ENCODE measurements at places on chromosomes 12 and 14.

DNA sequence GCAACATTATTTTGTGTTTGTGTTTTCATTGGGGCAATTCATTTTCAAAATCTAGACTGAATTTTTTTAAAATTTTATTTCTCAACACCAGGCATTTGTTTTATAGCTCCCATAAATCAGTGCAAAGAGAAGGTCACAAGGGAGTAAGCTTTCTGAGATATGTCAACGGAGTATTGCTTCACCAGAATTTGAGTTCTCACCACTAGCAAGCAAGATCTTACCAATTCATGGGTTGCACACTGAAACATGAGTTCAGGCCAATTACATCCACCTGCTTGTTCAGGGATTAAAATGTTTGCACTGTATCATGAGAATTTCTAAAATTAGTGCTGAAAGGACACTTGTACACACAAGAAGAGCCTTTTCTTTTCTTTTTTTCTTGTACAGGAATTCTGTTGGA is 121.9 kb downstream of the CAND1 start:
- no peak for DNase-seq

GRCh38 chr12:20390846-20391245 is 22.5 kb downstream of the PDE3A start:
- DNase-seq = no peak

GRCh38 chr12:124737772-124738635 is 125.7 kb downstream of the SCARB1 start:
- DNase-seq = no peak

- no peak for DNase-seq
Observed at GRCh38 chr12:40168868-40169267, 55.9 kb upstream of the LRRK2 start.

DNA sequence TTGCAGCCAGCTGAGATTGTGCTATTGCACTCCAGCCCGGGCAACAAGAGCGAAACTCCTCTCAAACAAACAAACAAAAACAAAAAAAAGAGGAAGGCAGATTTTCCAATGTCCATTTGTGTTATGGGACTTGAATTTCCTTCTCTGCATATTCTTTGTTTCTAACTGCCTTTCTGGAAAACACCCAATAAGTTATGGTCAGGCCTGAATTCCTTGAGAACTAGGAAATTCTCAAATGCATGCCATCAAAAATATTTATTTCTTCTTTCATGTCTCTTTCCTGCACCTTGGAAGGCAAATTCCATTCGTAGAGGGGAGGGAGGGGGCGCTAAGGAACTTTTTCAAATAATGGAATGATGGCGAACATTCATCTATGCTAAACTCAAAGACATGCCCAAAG is 117.6 kb upstream of the TMCC3 start:
- no peak for DNase-seq

DNA sequence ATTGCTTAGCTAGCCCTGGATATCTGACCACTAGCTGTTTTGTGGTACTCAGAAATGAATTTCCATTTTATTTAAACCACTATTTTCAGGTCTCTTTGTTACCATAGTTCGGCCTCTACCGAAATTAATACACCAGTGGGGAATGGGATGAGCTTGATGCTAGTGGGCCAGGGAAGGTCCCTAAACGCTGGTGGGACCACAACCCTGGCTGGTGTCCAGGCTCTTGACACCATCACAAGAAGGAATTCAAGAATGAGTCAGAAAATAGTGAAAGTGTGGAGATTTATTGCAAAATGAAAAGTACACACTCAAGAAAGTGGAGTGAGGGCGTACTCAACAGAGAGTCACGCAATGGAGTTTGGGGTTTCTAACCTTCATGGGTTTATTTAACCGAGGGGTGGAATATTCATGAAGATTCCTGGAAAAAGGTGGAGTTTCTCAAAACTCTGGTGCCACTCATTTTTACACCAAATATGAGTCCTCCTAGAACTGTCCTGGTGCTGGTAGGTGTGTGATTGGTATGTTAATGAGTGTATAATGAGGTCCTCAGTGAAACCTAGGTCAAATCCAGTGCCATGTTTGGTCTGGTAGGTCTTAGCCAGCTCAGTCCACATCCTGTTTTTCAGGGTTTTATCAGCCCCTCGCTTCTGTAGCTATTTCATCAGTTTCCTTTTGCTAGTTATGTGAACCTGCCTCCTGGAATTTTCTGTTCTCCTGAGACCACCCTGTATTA is 38.9 kb upstream of the LRP6 start:
- DNase-seq = no peak

DNA sequence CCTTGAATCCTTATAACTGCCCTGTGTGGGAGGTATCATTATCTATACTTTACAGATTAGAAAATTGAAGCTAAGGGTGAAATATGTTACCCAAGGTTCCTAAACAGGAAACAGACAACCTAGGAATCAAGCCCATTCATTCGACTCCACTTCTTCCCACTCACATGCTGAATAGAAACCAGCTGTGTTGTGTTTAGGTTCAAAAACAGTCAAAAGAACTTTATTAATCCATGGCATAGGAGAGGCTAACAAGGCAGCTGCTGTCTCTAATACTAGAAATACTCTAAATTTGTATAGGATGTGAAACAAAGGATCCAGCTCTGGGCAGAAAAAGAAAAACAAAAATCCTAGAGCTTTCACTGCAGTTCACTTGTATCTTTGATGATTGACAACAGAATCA is 9.9 kb downstream of the AMDHD1 start:
- DNase-seq = no peak

- no peak for DNase-seq
Observed at GRCh38 chr12:128969480-128970055, 116.3 kb downstream of the GLT1D1 start.

DNA sequence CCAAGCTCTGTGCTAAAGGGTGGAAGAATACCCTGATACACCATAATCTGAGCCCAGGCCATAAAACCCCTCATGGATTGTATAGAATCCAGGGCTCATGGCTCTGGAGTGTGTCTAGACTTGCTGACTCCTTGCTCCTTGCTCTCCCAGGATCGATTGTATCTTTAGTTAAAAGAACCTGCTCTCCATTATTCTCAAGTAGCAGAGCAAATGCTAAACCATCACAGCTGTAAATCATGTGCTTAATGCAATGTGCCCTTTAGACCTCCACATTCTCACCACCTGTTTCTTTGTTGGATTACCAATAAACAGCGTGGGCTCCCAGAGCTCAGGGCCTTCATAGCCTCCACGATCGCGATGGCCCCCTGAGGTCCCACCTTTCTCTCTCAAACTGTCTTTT is 411.6 kb upstream of the FBXO33 start:
- no peak for DNase-seq

- peak; percentile 60 for DNase-seq
Observed at GRCh38 chr12:14238221-14238792, 127.2 kb upstream of the ATF7IP start.

GRCh38 chr12:70661466-70662161 is 24.4 kb upstream of the PTPRB start:
- no peak for DNase-seq

DNA sequence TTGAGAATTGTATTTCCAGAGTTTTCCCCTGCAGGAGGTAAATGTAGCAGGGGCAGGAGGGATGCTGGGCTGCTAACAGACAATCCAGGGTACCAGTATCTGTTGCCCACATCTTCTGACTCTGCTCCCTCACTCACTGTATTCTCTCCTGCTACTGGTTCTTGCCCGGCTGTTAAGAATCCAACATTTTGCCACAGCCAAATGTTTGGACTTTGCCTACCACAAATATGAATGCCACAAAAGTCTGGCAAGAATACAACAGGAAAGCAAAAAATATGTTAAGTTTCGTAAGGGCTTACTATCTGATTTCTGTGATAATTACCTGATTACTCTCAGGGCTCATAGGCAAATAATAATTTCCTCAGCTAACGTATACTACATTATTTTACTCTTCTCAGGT is 160.0 kb downstream of the BCAT1 start:
- no peak for DNase-seq

DNA sequence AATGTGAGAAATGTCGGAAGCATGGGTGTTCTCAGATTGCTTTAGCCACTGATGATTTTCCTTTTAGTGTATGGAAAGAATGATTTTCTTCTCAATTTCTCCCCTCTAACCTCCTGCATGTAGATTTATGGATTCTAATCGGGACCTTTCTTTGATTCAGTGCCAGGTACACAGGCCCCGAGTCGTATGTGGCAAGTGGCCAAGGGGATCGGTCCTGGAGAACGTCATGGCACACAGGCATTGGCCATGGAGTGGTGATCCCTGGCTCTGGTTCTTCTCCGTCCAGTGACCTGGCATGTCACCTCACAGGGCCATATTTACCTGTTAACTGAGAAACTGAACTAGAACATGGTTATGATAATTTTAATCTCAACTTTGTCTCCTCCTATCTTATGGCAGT is 58.1 kb downstream of the ETV6 start:
- no peak for DNase-seq

DNA sequence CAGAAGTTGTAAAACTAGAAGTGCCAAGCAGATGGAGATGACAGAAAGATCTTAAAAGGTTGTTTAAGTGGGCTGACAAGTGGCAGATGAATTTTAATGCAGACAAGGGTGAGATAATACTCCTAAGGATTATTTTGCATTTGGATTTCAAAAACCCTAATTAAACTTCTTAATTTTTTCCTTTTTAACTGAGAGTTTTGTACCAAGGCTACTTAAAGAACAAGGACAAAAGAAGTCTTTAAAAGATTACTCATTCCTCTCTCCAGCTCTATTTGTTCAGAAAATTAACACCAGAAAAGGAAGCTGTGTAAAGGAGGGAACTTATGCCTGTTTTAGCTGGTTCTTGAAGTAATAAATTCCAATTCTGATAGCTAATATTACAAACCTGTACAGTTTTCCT is 275.4 kb downstream of the ETNK1 start:
- no peak for DNase-seq

- DNase-seq = no peak
Observed at GRCh38 chr12:41442896-41443295, 254.8 kb downstream of the PDZRN4 start.

DNA sequence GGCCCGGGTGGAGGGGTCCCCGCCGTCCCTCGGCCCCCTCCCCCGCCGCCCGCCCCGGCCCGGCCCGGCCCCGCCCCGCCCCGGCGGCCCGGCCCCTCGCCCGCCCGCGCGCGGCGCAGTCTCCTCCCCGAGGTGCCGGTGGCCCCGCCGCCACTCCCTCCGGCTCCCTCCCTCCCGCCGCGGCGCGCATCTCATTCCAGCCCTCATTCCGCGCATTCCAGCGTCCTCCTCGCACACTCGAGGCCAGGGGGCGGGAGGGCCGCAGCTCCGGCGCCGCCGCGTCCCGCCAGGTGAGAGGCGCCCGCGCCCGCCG is at the start of gene TEAD4:
Gene TEAD4, plus strand, starts transcription at position 206 of the 313 bp plus-strand sequence.
- DNase-seq = no peak

DNA sequence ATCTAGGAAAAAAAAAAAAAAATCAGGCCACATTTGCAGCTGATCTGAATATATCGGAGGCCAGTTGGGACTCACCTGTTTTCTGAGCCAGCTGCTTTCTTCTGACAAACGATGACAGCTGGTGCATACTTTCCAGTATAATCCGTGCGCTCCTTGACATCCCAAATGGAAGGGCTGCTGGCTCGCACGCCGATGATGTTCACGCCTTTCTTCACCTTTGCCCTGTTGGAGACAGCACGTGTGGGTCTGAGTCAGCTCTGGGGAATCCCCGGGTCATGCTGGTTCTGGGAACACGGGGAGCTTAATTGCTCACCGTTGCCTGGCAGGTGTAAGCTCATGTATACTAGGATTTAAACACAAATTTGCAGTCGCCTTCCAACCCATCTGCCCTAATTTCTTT is 372.8 kb downstream of the TMEM132D start:
- no peak for DNase-seq

- DNase-seq = no peak
Observed at GRCh38 chr14:79544698-79545070, 666.6 kb downstream of the DIO2 start.

DNA sequence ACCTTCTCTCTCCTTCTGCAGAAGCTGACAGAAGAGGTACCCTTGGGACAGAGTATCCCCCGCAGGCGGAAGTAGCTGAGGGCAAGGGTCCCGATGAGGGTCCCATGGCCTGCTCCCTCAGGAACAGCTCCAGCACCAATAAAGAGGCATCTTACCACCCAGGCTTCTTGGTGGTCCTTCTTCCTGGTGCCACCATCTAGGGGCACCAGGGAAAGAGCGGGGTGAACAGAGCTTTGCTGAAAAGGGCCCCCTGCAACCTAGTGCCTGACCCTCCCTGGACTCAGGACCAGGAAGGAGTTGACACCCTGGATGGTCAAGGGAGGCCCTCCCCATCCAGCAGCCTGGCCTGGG is 591 bp upstream of the IRF9 start:
- no peak for DNase-seq

DNA sequence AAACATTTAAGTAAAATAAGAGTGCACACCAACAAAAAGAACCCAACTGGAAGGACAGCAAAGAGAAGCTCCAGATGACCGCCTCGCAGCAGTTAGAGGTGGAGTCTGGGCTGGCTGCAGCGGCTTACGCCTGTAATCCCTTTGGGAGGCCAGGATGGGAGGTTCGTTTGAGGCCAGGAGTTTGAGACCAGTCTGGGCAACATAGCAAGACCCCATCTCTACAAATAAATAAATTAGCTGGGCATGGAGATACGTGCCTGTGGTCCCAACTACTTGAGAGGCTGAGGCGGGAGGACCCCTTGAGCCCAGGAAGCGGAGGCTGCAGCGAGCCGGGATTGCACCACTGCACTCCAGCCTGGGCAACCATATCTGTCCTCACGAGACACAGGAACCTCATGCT is 15.2 kb downstream of the LRCOL1 start:
- DNase-seq = no peak

GRCh38 chr12:68559246-68559645 is 51.5 kb upstream of the RAP1B start:
- DNase-seq = no peak

DNA sequence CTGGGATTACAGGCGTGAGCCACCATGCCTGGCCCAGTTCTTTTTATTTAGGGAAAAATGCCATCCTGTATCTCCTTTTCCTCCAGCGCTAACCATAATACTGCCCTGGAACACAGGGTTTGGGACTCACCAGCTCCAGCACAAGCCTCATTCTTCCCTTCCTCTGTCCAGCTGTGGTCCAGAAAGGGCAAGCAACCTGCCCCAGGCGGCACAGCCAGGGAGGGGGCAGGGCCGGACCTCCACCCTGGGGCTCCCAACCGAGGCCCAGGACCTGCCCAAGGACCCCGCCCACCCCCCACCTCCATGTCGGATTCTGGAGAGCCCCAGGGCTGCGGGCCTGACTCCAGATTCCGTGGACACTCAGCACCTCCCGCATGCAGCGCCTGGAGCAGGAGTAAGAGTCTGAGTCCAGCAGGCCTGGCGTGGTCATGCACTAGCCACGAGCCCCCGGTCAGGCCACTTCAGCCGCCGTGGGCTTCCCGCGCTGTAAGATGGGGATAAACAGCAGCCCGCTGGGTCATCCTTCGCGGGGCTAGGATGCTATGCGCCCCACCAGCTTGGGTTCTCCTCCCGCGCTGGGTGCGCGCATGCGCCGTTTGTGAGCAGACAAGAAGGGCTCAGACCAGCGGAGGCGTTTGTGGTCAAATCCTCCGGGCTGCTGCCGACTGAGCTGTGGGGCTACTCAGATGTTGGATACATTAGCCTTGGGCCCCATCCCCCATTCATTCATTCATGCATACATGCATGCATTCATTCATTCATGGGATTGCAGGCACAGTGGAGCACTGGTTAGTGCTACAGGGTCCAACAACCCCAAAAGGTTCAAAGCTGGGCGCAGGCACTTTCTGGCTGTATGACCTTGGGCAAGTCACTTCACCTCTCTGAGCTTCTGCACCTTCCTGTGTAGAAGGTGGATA is 16.3 kb downstream of the TMEM119 start:
- DNase-seq = no peak

GRCh38 chr14:87960013-87960787 is 32.8 kb downstream of the GALC start:
- DNase-seq = peak; percentile 58

- DNase-seq = no peak
Observed at GRCh38 chr14:32009221-32009975, 67.7 kb upstream of the ARHGAP5 start.

GRCh38 chr12:11630046-11630706 is 19.3 kb upstream of the ETV6 start:
- no peak for DNase-seq

Data from CD4-positive, alpha-beta T cell treated with Interferon alpha-2 for 1 hour (primary cell).